ENCODE measurements at places on chromosomes 7 and 10. TPM values are rescaled to one million over a fixed set of nuclear protein-coding genes. Genes with fewer than 3 reads are reported as not detected.

Gene EPHA1
- total RNA-seq, result 37.2 TPM

Gene ARID5B
- 10.4 TPM for total RNA-seq

Gene LAMB4
- total RNA-seq, result not detected

Gene GPR141
- not detected for total RNA-seq

Gene NAMPT
- total RNA-seq, result 123 TPM

Gene TMEM139
- total RNA-seq, result 7.1 TPM

Gene CARD11
- 2.1 TPM for total RNA-seq

Gene AGAP5
- total RNA-seq, result 1.2 TPM

Gene TFEC
- not detected for total RNA-seq

Gene OIT3
- not detected for total RNA-seq

Gene NME8
- total RNA-seq, result not detected

Gene GSTO2
- 50.1 TPM for total RNA-seq

Gene DKK1
- 70.8 TPM for total RNA-seq

Gene SSC4D
- 0.87 TPM for total RNA-seq

Gene GPNMB
- 2.9 TPM for total RNA-seq

Gene PRSS2
- not detected for total RNA-seq

Gene ZC3HAV1
- total RNA-seq, result 21.8 TPM

Gene CXCL12
- total RNA-seq, result not detected

Gene VGF
- 0.08 TPM for total RNA-seq

Gene KCNMA1
- total RNA-seq, result 1.3 TPM

Gene GBX1
- not detected for total RNA-seq

Gene MBL2
- total RNA-seq, result not detected

Gene SHTN1
- total RNA-seq, result 7.4 TPM

Gene GSAP
- total RNA-seq, result 8.1 TPM

Gene AKR1B15
- not detected for total RNA-seq

Gene PLA2G12B
- not detected for total RNA-seq

Gene OR9A2
- total RNA-seq, result not detected

Gene C10orf95
- 3.2 TPM for total RNA-seq

Gene RPEL1
- 0.04 TPM for total RNA-seq

Gene ABCA13
- total RNA-seq, result 0.46 TPM

Gene ZPBP
- total RNA-seq, result not detected

Gene HOXA9
- 6.8 TPM for total RNA-seq

Gene MEOX2
- not detected for total RNA-seq

Gene STK31
- total RNA-seq, result not detected

Gene PNLIPRP1
- total RNA-seq, result not detected

Gene GPR15LG
- total RNA-seq, result not detected

Gene HDAC9
- total RNA-seq, result 3.0 TPM

Gene DHX32
- total RNA-seq, result 34.6 TPM

Gene AFAP1L2
- 40.2 TPM for total RNA-seq

Gene ERVW-1
- not detected for total RNA-seq

Gene PRLHR
- total RNA-seq, result not detected

Gene HOXA10
- total RNA-seq, result 1.1 TPM

Gene PVRIG
- not detected for total RNA-seq

Gene CTAGE6
- total RNA-seq, result not detected

Gene MRPS24
- total RNA-seq, result 214 TPM

Gene CH25H
- total RNA-seq, result not detected

Gene TDRD1
- 0.31 TPM for total RNA-seq

Measured in hair follicular keratinocyte (primary cell).